ENCODE measurements at places on chromosomes 5 and 9.

GRCh38 chr9:131678499-131679111 lies 61.3 kb downstream of the RAPGEF1 start:
- DNase-seq: peak; percentile 84

GRCh38 chr9:134459164-134459563 lies 132.9 kb downstream of the RXRA start:
- no peak for DNase-seq

- DNase-seq: no peak
These were observed 7.9 kb downstream of the CMYA5 start for GRCh38 chr5:79697222-79698170.

DNA sequence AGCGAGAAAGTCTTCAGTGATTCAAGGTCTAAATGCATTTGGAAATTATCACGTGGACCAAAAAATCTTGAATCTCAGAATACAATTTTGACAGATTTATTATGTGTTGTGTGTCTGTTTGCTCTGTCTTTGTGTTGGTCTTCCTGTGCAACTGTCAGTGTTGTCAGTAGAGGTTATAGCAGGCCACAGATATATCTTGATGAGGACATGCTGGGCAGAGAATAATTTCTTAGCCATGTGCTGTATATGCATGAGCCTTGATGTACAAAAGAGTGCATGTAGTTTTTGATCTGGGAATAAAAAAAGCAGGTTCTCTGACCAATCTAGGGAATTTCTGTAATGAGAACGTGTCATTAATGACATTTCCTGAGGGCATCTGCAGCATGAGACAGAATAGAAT lies 57.6 kb downstream of the ZSWIM6 start:
- DNase-seq: no peak

DNA sequence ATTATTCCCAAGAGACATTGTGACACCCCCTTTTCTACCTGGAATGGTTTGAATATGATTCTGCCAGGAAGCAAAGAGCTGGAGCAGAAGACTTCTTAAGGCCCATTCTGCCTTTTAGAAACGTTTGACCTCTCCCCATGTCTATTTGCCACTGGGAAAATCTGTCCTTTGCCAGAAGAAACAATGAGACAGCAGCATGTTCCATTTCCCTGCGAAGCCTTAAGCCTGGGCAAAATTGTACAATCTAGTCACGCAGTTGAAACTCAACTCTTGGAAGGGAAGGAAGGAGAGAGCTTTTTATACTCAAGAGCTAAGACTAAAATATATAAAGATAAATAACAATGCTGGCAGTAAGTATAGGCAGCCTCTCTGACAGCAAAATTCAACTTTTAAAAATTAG lies 22.1 kb upstream of the SPOCK1 start:
- DNase-seq: no peak

GRCh38 chr5:126416266-126416925 lies 6.8 kb upstream of the GRAMD2B start:
- no peak for DNase-seq

DNA sequence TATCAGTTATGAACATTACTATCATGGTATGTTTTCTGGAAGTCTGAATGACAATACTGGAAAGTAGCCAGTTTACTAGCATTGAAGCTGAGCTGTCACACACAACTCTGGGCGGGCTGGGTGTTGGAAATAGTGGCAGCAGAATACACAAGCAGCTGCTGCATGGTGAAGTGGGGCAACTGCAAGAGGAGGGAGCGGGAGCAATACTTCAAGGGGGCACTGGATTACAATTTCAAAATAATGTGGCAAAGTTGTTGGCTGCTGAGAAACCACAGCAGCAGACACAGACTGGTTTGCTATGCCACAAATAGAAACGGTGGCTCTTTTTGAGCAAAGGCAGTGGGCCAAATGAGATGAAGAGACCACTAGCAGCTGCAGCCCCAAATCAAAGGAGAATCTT lies 350.2 kb downstream of the KIAA0825 start:
- DNase-seq: no peak

GRCh38 chr9:10876333-10876732 lies 263.5 kb upstream of the PTPRD start:
- DNase-seq: no peak

GRCh38 chr5:111016801-111017200 lies 54.7 kb upstream of the TSLP start:
- DNase-seq: no peak

DNA sequence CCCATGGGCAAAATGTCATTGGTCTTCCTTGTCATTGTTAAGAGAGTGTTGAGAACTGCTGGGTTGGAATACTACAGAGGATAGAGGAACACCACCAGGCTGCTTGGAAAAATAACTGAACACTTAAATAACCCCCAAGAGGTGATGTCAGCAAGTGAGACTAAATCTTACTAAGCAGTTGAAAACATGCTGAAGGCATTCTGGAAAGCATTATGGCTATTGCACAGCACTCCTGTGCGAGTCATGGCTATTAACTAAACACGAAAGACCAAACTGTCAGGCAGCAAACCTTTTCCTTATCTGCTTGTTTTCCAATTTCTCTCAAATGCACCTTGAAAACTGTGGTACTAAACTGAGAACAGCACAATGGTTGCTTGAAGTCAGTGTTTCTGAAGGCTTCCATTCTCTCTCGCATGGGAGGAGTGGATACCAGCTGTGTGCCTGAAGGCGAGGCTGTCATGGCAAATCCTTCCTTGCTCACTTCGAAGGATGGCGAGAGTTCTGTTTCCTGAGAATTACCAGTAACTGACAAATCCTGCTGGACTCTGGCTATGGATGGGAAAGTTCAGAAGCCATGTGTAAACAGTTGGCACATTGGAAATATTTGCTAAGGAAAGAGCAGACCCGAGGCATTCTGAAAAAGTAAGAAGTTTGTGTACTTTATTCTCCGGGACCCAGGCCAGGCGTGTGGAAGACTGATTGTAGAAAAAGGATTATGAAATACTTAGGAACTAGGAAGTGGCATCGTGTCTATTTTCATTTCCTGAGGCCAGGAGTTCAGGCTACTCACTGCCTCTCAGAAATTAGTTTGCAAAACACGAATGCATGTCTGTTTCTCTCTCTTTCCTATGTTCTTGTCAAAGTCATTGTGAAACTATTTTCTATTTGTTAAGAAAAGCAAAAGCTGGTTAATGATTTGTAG lies 182.1 kb downstream of the DMRT2 start:
- DNase-seq: no peak

DNA sequence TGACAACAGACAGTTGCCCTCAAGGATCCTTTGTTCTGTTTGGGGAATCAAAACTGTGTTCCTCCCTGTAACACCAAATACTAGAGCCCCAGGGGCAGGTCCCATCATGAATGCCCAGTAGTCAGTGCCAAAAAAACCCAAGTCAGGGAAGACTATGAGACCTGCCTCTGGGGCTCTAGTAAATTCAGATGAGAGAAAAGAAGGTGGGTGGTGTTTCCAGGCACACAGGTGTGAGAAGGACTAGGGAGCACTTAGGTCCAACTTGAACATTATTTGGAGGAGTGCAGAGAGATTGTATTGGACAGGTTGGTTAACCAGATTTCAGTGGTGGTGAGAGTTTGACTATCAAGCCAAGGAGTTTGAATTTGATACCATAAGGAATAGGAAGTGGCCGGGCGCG lies 52.0 kb downstream of the SLC22A5 start:
- no peak for DNase-seq

- DNase-seq: no peak
These were observed 481.1 kb downstream of the NR2F1-AS1 start for GRCh38 chr5:93099902-93100347.

DNA sequence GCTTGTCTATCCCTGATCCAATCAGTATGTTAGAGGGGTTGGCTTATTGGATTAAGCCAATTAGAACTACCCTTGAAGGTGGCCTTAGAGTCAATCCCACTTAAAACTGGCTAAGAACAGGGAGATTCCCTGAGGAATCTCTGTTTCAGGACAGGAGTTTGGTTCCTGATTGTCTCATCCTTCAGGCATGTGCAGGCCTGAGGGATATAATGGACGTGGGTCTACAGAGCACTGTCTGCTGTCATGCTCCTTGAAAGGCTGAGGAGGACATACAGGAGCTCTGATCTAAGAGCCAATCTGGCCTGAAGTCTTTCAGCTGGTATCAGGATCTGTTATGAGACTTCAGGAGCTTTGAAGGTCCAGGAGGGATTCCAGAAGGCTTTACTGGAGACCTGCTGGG lies 36.2 kb upstream of the PRXL2C start:
- no peak for DNase-seq

DNA sequence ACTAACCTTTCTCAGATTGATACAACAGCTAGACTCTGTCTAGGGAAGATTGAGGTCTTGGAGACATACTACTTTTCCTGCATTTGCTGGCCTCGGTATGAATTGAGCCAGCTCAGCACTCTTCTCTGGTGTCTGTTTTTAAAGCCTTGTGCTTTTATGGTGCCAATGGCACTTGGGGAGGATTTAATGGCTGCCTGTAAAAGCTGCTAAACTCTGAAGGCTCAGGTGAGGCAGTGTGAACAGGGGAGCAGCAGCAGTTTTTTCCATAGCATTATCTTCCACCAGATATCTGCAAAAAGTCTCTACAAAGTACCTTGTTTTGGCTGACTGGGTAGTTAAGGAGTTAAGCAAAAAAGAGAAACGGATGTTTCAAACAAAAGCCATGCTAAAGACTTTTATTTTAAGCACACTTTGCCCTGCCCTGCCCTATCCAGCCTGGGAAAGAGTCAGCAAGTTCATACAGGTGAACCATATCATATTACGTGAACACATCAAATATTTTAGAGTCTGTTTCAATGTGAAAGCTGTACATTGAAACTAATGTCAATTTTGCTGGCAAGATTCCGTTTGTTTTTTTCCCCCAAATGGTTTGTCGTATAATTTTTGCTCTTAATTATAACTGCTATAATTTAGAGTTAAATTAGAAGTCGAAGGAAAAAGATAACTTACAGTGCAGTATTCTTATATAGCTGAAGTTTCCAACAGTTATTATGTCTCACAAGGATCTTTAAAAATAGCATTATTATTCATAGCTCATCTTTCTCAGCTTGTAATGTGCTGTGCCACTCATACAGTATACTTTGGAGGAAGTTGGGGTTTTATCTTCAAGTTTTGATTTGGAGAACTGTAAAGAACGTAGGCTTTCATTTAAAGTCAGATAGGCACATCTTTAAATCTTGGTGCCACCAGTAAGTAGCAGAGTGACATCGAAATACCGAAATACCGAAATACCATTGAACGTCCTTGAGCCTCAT lies 424.1 kb upstream of the CD180 start:
- no peak for DNase-seq

DNA sequence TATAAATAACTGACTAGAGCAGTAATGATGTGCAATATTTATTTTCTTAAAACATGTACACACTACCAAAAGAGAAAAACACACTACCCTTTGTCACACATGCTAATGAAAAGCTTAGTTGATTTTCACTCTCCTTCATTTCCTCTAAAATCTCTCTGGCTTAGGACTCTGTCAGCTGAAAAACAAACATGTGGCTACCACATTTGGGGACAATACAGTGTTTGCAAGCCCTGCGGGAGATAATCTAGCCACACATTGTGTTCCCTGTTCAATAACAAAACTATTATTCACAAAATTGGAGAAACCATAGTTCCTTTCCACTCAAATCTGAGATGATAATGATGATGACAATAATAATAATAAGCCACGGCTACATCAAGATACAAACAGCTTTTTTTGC lies 3.5 kb upstream of the LOX start:
- DNase-seq: no peak

GRCh38 chr5:30908356-30908755 lies 285.1 kb upstream of the CDH6 start:
- DNase-seq: no peak

- DNase-seq: no peak
These were observed 68.8 kb downstream of the NPR3 start for GRCh38 chr5:32779754-32780415.

GRCh38 chr5:173859408-173860159 lies 28.6 kb upstream of the CPEB4 start:
- no peak for DNase-seq

- DNase-seq: no peak
These were observed 4.5 kb downstream of the RPS6 start for GRCh38 chr9:19375538-19375937.

DNA sequence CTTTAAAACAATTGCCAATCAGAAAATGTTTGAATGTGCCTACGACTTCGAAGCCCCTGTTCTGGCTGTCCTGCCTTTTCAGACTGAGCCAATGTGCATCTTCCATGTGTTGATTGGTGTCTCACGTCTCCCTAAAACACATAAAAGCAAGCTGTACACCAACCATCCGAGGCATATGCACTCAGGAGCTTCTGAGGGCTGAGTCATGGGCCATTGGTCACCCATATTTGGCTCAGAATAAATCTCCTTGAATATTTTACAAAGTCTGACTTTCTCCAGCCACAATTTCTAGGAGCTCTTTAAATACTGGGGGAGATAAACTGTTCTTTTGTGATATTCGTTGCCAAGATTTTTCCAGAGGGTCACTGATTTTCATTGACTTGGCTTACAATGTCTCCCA lies 53.9 kb downstream of the C9orf57 start:
- DNase-seq: no peak

DNA sequence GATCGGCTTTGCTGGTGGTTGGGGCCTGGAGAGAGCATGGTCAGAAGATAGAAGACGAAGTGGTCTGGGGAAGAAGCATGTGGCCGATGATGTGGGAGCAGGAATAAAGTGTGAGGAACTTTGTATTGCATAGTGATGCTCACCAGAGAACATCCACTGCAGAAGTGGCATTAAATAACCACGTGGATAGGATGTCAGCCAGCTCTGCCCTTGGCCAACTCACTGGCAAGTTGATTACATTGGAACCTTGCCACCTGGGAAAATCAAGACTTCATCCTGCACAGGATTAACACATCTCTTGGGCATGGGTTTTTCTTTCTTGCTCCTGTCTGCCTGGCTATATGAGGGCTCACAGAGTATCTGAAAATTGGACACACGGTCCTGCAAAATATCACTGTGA lies 217.4 kb downstream of the DMRT2 start:
- DNase-seq: no peak

DNA sequence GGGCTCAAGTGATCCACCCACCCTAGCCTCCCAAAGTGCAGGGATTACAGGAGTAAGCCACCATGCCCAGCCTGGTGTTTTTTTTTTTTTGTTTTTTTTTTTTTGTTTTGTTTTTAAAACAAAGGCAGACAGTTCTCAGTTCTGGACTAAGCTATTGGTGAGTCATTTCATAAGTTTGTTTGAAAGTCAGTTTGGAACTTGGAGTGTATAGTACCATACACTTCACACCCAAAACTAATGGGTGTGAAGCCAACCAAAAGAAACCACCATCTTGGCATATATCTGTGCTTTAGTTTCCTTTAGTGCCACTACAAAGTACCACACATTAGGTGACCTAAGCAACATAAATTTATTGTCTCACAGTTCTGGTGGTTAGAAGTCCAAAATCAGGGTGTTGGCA lies 13.4 kb downstream of the MAST4 start:
- DNase-seq: no peak

DNA sequence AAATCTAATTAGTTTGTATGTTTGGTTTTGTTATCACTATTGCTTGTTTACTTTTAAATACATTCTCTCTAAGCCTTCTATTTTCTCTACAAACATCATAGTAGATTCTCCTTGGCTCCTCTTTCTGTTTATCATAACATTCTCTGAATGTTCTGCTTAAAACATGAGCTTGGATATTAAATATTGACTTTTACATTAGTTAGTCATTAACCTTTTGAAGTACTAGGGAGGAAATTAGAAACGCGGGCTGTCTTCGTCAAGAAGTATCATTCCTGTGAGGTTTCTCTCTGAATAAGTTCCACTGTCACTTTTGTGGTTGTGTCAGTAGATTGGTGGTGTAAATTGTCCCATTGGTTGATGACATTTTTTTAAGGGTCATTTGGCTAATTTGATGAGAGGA lies 821.5 kb downstream of the EFNA5 start:
- no peak for DNase-seq
